Stimulated activated CD4-positive, alpha-beta T cell treated with anti-CD3 and anti-CD28 coated beads, Interleukin-1b, Interleukin-23, amount 100 ng/mL, for 1 hour (primary cell): ENCODE measurements at places on chromosomes 1 and 21.

GRCh38 chr1:37410815-37411214, 63.6 kb upstream of the ZC3H12A start:
- DNase-seq: no peak

DNA sequence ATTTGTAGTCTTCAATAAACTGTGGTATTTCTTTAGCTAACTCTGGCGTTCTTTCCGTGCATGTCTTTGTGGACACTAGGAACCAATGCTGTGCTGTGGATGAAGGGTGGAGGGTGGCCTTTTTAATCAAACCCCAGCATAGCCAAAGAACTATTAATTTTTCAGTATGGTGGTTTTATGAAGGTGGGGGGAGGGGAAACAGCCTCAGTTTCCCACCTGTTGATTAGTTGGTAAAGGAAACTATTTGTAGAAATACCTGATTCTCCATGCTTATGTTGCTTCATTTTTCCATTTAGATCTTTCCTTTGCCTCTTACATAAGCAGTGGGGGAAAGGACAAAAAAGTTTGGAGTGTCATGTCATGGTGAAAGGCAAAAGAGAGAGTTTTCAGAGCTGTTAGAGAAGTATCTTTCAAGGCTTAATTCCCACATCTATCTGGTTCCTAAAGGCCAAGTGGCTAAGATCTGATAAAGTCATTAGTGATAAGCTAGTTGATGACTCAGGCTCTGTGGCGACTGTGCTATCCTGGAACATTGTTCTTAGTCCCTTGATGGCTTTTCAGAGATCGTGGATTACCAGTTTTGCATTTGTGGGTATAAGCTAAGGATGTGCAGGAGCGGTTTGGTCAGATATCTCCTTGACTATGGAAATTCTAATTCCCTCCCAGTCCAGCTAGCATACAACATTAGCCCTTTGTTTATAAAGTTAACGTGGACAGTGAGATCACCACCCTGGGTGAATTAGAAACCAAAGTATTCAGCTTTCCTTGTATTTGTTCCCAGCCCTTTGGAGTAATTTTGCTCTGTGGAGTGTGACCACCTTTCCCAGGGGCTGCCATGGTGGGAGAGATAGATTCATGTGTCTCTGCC, 8.7 kb upstream of the HAX1 start:
- DNase-seq: no peak

GRCh38 chr1:228015276-228016180, 8.7 kb downstream of the WNT3A start:
- DNase-seq: no peak

DNA sequence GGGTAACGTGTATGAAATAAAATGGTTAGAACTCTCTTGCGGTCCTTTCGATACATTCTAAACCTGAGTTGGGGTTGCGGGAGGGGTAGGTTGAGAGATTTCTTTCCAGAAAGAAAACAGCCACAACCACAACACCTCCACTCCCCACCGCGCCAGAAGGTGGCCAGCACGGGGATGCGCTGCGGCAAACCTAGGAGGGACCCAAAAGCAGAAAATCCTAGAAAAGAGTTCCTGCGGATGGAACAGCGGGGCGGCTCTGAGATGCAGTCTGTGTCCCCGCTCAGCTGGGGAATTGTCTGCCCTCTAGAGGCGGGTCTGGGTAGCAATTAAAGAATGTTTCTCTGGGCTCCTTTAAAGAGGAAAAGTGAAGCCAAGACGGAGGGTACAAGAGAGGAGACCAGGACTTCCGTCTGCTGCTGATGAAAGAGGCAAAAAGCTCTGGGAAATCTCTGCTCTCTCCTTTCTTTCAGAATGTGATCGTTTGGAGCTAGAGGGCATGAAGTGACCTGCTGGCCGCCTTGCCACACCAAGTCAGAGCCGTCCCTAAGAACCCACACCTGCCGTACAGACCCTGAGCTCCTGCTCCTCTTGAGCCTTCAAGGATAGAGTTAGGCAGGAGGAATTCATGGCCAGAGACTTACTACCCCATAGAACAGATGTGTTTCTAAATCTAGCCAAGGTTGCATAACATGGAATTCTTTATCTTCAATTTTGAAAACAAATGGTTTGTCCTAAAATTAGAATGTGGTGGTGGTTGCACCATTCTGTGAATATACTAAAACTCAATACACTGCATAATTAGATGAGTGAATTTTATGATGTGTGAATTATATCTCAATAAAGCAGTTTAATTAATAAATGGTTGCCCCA, 46.5 kb upstream of the COA6 start:
- peak; percentile 51 for DNase-seq

DNA sequence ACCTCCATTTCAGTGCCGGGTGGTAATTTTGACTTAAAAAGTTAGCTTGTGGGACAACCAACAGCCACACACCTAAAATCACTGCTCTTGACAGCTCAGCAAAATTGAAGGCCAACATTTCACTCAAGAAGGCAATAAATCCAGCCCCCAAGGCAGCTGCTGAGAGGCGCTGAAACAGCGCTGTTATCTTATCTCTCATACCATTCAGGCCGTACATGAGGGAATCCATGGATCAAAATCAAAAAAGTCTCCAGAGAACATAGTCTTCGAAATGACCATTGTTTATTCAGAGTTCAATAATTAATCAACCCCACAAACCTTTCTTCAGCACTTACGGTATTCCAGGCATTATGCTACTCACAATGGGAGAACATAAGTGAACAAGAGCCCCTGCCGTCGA, 38.5 kb downstream of the ZBTB18 start:
- DNase-seq: no peak

GRCh38 chr1:89833183-89834082, 12.6 kb downstream of the LRRC8D start:
- no peak for DNase-seq

DNA sequence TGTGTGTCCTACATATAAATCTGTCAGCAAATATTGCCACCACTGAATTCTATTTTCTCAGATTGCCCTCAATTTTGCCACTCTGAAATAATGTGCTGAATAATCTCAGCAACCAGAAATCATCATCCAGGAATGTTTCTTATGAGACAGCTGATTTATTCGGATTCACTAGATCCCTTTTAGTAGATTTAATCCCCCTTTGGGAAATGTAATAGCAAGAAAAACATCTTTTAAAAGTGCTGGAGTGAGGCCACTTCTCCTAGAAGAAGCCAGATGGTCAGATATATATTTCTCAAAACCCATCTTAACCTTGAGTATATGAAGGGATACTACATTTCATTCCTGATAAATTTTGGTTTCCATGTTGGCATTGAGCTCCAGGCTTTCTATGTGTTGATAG, 327.7 kb downstream of the SMYD3 start:
- no peak for DNase-seq

GRCh38 chr1:29829448-29830344, 593.4 kb downstream of the PTPRU start:
- DNase-seq: no peak

- no peak for DNase-seq
These were observed 452.2 kb downstream of the LTN1 start for GRCh38 chr21:28540514-28540913.

GRCh38 chr1:56920591-56921001, 45.2 kb downstream of the C8B start:
- no peak for DNase-seq

DNA sequence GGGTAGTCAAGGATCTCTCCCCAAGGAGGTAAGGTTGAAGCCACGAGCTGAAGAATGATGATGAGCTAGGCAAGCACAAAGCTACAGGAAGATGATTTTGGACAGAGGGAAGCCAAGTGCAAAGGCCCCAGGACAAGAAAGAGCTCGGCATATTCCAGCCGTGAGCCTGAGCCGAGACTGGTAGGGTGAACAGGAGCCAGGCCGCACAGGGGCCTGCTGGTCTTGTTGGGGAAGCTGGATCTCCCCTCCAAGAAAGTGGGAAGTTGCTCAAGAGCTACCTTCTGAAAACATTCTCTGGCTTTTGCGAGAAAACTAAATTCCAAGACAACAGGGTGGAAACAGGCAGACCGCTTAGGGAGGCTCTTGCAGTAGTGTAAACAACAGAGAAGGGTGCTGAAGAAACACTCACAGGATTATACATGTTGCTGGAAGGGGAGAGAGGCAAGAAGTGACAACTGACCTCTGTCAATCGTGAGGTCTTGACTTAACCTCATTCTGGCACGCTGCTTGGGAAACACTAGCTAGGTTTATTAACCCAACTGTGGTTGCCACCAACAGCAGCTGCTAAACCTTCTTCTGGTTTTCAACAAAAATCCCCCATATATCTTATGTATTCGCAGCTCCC, 625.2 kb downstream of the SMYD3 start:
- no peak for DNase-seq

GRCh38 chr1:9343269-9343668, 50.6 kb downstream of the SPSB1 start:
- DNase-seq: no peak

GRCh38 chr21:45830221-45830640, 151.3 kb upstream of the COL6A1 start:
- DNase-seq: no peak

DNA sequence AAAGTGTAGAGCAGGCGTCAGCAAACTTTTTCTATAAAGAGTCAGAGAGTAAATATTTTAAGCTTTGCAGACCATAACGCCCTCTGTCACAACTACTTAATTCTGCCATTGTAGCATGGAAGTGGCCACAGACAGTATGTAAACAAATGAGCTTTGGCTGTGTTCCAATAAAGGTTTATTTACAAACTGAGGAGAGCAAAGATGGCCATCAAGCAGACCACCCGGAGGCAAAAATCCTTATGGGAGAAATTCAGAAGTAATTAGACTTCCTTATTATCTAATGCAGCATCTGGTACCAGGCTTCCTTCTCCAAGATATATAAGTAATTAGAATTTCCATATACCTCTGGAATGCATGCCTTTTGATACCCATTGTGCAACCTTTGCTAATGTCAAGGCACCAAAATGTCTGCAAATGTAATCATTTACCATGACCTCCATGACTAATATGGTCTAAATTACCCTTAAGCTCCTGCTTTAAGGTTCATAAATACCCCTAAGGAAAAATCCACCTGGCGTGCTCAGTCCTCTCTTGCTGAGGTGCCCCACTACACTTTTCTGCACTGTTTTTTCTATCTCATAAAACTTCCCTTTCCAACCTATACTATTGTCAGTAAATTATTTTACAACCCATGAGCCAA, 377.8 kb downstream of the MATN1 start:
- DNase-seq: no peak

- DNase-seq: no peak
These were observed 72.3 kb downstream of the RUSC1 start for GRCh38 chr1:155392898-155393411.

- DNase-seq: no peak
These were observed 55.2 kb downstream of the PRDM15 start for GRCh38 chr21:41823906-41824305.

DNA sequence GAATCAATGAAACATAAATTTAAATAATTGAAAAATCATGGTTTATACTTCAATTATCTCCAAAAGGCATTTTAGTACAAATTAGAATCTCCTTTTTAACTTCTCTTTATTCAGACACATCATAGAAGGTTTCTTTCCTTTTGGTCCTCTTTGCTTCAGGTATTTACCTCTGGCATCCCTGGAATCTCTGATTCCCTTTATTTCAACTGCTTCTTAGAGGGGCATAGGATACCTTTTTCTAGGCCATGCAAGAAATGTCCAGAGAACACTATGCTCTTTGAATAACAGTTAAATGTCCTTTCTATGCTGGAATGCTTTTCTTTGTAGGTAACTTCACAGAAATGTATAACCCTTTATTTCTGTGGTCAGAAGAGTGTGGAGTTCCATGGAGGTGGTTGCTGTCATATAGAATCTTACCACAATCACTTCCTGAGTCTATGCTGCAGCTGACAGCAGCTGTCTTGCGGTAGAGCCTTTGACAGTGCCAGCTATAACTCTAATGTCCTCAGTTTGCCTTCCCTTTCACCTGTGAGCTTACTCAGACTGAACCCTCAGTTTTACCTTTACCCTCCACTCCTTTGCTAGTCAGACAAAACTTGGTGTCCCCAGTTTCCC, 8.6 kb downstream of the LAMC2 start:
- DNase-seq: no peak
